ENCODE measurements at places on chromosomes 6 and 20.

DNA sequence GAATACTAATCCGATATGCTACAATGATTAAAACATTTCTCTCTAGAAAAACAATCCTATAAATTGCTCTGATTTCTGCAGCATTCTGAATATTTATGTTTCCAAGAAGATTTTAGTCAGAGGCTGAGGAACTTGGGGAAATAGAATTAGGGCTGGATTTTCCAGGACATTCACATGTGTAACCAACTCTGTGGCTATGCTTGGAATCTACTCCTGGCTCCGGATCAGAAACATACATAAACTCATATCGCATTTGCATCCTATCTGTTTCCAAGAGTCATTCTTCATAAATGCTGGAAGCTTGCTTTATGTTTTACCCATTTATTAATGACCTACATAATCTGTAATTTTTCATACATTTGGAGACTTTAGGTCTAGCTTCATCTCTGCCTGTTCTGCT, 459.9 kb upstream of the MARCKS start:
- no peak for DNase-seq

DNA sequence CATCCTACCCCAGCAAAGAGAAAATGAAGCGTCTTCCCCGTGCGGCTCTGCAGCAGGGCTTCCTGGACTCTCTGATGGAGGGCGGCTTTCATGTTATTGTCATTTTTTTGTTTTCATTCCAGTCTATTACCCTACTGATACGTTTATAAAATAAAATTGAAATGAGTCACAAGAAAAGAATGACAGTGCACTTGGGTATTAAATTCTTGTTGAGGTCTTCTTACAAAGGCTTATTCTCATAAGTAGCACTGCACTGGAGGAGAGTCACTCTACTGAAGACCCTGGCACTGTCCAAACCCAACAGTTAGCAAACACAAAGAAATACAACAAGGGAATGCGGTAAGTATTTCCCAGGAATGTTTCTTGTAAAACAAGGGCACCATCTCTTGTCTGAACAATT, 379.3 kb downstream of the MAFB start:
- DNase-seq: no peak

DNA sequence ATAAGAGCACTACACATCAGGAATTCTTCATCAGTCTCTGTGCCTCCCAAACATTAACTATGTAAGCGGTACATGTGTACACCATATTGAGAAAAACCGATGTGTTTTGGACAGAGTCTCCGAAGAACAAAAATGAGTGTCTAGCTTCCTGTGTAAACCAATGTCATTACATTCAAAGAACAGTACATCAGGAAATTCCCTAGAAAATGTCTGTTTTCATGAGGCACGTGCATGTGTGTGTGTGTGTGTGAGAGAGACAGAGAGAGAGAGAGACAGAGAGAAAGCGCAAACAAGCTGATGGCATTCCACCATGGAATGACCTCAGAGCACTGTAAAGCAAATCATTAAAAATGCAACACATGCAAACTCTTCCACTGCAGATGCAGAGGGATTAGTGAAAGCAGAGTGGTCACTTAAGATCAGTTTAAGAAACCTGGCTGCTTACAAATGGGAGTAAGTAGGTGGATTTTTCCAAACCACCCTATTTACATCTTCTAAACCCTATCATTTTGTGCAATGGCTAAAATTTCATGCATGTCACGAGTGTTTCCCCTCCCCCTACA, 133.9 kb downstream of the HIVEP2 start:
- no peak for DNase-seq

DNA sequence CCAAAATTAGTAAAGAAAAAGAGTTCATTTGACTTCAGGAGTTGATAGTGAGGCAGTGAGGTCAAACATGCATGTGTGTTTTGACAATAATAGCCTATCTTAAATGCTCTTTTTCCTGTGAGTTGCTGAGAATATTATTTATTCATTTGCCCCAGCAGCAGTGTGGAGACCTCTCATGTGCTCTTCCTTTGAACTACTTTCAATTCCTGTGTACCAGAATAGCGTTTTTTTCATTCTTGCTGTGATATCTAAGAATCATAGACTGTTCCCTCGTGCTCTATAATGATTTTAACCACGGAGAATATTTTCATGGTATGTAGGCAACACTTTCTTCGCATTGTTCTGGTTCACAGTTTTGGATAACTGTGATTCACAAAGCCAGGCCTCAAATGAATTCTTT, 5.2 kb downstream of the CDYL start:
- no peak for DNase-seq

DNA sequence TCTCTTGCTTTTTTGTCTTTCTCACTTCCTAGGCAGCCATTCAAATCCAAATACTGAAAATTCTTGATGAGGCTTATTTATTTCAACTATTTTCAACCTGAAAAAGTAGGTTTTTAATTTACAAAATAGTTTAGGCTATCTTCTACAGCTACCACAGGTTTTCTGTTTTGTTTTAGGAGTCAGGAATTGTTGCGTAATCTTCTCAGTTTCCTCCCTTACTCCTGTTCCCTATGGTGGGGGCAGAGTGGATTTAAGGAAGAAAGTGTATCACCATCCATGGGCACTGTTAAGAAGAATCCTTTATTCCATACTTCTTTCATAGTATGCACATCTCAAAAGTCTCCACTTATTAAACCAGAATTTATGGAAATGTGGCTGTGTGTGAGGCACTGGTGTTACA, 182.4 kb downstream of the KHDC1L start:
- DNase-seq: no peak

- no peak for DNase-seq
These were observed 105.0 kb downstream of the OLIG3 start for GRCh38 chr6:137389150-137389704.

Data from right atrium auricular region (tissue), 2 donors.